ENCODE measurements at places on chromosomes 12 and 14. TPM values are rescaled to one million over a fixed set of nuclear protein-coding genes. Genes with fewer than 3 reads are reported as not detected.

DNA sequence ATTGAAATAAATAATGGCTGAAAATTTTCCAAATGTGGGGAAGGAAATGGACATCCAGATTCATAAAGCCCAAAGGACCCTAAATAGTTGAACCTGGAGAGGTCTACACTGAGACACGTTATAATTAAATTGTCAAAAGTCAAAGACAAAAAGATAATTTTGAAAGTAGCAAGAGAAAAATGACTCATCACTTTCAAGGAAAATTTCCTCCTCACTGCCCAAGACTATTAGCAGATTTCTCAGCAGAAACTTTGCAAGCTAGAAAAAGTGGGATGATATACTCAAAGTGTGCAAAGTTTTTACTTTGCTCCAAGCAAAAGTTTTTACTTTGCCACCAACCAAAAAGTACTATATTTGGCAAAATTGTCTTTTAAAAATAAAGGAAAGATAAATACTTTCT, 15.9 kb upstream of the KRT83 start:
- no peak for DNase-seq

GRCh38 chr14:103463149-103463548, 59.5 kb downstream of the CKB start:
- DNase-seq = no peak

Gene BCL7A
- 6.7 TPM for total RNA-seq

DNA sequence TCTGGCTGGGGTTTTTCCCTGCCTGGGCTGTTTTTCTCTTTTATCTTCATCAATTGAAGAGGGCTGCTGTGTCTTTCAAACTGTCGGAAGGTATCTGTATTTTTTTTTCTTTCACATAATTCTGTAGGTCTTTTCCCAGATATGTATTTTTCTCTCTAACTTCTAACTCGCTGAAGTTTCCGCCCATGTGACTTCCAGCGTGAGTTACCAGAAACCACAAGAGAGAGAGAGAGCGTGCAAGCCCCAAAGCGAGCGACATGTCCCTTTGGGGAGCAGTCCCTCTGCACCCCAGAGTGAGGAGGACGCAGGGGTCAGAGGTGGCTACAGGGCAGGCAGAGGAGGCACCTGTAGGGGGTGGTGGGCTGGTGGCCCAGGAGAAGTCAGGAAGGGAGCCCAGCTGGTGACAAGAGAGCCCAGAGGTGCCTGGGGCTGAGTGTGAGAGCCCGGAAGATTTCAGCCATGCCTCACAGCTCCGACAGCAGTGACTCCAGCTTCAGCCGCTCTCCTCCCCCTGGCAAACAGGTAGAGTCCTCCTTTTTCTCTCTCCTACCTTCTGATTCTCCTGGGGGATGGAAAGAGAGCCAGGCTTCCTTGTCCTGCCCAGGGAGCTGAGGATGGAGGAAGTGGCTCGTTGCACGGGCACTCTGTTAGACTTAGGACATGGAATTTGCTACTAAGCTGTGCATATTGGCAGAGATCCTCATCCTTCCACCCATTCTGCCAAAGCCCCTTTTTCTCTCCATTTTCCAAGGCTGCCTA, at the start of gene BATF:
BATF (plus strand) TSS at position 246 of the 759 bp plus-strand sequence; CDS start at position 460, 214 bp downstream.
- peak; percentile 84 for DNase-seq

DNA sequence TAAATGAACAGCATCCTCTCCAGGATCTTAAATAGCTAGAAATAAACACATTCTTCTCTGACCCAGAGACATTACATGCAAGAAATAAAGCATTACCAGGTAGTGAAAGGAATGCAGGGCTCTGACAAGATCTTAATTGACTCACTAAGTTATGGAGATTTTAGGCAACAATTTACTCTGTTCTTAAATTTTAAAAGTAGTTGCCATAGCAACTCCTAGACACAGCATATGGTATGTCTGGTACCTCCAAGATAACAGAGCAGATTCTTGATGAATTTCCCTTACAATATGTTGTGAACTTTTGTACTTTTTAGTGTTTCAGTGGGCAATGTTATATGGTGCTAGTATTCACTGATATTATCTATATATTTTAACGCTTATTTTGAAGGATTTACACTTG, 76.7 kb upstream of the G2E3 start:
- DNase-seq = no peak

- no peak for DNase-seq
These were observed 61.9 kb downstream of the CCDC92 start for GRCh38 chr12:123910761-123911193.

Gene PAX9
- total RNA-seq = not detected

- DNase-seq = no peak
These were observed 87.1 kb upstream of the FOXN3 start for GRCh38 chr14:89504091-89504490.

DNA sequence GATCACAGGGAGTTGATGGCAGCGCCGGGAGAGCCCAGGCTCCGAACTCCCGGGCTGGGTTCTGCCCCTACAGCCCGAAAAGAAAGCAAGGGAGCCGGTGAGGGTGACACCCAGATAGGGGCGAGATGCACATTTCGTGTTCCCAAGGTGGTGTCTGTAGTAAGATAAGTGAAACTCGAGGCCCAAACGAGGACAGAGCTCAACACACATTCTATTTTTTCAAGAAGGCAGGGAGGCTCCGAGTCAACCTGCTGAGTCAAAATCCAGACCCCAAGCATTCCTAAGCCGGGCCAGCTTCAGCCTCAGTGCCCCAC, 24.2 kb upstream of the YY1 start:
- DNase-seq = no peak

- peak; percentile 20 for DNase-seq
These were observed 145.6 kb upstream of the NAV3 start for GRCh38 chr12:77685112-77685511.

GRCh38 chr12:89525305-89525823, 483 bp downstream of the POC1B start:
- DNase-seq = peak; percentile 67

DNA sequence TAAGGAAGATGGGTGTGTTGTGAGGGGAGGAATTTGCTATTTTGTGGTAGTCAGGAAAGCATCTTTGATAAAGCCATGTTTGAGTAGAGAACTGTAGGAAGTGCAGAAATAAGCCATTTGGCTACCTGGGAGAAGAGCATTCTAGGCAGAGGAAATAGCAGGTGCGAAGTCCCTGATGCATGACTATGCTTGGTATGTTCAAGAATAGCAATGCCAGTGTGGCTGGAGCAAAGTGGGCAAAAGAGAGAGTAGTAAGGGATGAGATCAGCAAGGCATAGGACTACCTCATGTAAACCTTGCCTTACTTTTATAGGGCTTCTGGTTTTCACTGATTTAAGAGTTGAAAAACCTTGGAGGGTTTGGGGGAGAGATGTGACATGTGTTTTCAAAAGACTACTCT, 365.5 kb upstream of the GARIN6 start:
- DNase-seq = no peak

Gene KRT2
- not detected for total RNA-seq

GRCh38 chr14:52422650-52423356, 108.7 kb downstream of the PTGER2 start:
- no peak for DNase-seq

DNA sequence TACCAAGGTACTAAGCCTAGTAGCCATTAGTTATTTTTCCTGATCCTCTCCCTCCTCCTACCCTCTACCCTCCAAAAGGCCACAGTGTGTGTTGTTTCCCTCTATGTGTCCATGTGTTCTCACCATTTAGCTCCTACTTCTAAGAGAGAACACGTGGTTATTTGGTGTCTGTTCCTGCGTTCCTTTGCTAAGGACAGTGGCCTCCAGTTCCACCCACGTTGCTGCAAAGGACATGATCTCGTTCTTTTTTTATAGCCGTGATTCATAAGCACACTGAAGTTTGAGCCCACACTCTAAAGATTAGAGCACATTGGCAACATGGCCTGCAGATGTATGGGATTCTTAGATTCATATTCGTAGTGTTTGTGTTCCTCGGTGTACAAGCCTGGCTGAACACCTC, 8.1 kb upstream of the STX2 start:
- no peak for DNase-seq

- DNase-seq = no peak
These were observed 4.1 kb downstream of the BMP4 start for GRCh38 chr14:53952533-53952932.

Gene HVCN1
- 24.2 TPM for total RNA-seq

Gene DPY19L2
- 6.4 TPM for total RNA-seq

GRCh38 chr12:48413388-48413787, 59.0 kb upstream of the ANP32D start:
- DNase-seq = no peak

- no peak for DNase-seq
These were observed 128.8 kb downstream of the SYNE2 start for GRCh38 chr14:63981569-63981968.

- DNase-seq = no peak
These were observed 4.9 kb downstream of the ERGIC2 start for GRCh38 chr12:29376118-29376517.

Gene PMCH
- not detected for total RNA-seq

Gene RASSF9
- not detected for total RNA-seq

DNA sequence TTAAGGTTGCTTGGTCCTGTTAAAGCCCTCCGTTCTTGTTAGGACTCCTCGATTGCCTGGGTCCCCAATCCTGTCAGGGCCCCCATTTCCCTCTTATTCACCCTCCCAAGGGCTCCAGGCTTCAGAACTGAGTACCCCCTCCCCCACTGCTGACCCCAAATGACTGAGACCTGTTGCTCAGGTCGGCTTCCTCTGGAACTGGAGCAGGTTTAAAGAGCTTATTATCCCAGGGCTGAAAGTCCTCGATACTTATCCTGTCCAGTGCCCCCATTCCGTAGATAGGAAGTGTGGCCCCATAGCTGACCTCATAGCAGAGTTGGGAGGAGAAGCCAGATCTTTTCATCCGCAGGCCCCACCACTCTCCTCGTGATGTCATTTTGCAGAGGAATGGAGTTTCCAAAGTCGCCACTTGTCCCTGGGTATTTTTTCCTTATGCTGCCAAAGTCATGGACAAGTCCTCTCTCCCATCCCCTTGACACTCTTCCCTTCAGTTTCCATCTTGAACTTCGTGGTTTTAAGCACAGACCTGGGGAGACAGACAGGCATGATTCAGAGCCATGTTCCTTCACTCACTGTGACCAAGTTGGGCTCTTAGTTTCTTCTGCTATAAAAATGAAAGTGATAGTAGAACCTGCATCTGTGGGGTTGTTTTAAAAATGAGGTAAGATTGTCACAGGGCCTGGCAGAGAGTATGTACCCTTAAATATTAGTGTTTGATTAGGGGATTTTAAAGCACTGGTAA, 1.2 kb downstream of the USP30 start:
- peak; percentile 44 for DNase-seq

DNA sequence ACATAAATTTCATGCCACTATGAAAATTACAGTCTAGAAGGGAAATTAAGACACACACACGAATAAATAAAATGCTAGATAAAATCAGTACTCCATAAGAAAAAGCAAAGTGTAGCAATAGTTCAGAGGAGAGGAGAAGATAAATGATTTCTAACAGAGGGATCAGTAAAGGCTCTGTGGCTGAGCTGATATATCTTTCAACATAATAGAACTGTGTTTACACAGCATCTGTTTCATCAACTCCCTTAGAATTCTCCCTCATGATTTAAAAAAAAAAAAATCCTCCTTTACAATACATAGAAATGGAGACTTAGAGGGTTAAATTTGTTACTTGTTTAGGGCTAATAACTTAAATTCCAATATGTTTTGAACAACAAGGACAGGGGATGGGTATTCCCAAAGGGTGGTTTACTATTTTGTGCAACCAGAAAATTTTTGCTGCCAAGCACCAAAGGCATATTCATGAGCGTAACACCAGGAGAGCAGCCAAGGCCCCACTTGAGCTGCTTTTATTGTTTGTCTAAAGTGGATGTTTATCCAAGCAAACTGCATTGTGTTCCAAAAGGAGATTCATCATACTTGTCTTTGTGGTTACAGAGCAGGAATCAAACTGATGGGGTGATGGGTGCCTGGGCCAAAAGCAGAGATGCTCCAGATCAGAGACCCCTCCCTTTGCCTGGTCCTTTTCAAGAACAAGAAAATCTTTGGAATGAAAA, 162.7 kb downstream of the BMP4 start:
- no peak for DNase-seq

- DNase-seq = no peak
These were observed 218.1 kb downstream of the MON2 start for GRCh38 chr12:62684570-62685295.

Gene CORO1C
- 98.9 TPM for total RNA-seq

DNA sequence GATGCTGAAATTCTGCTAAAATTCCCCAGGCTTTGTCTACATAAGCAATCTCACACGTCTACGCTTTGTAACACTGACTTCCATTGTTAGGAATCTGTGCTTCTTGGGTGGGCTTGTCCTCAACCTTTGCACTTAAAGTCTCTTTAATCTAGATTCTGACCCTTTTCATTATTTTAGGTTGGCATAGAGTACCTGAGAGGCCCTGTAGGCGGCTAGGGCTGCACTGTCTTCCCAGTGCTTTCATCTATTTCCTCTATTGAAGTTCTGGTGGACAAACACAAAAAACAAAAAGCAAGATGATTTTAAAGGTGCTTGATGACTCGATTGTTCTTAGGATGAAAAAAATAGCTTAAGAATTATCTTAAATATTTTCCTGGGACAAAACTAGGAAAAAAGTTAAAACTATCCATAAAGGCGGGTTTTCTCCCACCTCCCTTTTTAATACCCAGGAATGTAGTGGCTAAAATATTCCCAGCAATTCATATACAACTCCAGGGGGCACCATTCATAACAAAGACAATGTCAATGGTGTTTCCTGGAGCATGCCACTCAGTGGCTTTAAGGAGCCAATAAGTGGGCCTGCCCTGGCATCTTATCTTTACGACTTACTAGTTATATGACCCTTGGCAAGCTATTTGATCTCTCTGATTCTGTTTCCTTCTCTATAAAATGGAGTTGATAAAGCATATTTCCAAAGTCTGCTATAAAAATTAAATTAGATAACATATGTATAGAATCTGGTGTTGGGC, 197.5 kb downstream of the STXBP6 start:
- no peak for DNase-seq

Gene GPR162
- 2.1 TPM for total RNA-seq

- peak; percentile 27 for DNase-seq
These were observed 1.7 kb downstream of the AJUBA start for GRCh38 chr14:22980672-22981089.

DNA sequence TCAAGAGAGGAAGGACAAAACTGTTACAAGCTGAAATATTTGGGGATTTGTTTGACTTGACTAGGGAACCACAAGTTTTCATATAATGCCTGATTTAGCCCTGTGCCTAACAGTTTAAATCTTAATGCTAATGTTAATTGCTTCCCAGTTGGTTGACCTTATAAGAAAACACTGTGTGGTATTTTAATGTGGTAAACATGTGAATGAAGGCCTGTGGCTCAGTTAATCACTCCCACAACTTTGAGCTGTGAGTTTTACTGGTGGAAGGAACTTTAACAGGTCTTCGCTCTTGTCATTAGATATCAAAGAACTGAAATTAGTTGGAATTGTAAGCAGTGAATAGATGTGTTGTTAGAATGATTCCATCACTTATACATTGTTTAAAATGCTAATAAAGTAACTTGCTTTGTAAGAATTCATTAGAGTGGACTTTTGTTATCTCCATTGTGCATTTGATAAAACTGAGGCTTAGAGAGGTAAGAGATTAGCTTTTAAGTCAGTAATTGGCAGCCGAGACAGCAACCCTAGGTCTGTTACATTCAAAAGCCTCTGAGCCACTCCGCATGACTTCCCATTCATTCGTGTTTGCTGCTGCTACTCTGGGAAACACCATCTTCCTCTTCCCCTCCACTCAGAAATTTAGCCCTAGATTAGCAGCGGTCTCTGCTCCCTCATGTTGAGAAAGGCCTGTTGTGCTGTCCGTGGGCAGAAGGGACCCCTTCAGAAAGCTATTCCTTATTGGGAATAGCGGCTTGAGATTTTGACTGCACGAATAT, 1.0 kb upstream of the TBK1 start:
- no peak for DNase-seq

- DNase-seq = no peak
These were observed 93.4 kb downstream of the CHGA start for GRCh38 chr14:93016275-93016845.

GRCh38 chr14:104680806-104681688, 8.4 kb upstream of the INF2 start:
- no peak for DNase-seq
